Caki2 (cell line): ENCODE measurements at places on chromosomes 2 and 18.

DNA sequence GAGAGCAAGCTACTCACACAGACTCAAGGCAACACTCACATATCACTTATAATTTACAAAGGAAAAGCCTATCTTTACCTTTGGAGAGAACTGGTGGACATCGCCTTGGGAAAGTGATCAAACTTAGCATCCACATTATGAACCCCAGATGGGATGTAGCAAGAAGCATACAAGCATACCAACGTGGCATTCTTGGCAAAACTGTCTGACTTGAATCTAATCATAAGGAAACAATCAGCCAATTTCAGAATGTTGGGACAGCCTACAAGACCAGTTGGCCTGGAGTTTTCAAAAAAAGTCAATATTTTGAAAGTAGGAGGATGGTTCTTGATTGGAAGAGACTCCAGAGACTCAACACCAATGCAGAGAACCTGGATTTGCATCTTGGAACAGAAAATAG lies 79.1 kb upstream of the PMAIP1 start:
- no peak for DNase-seq

- DNase-seq, result no peak
Measured at GRCh38 chr18:8322486-8322885, 286.8 kb upstream of the RAB12 start.

- no peak for DNase-seq
Measured at GRCh38 chr18:68817584-68817983, 19.7 kb downstream of the CCDC102B start.

GRCh38 chr2:69740502-69740951 lies 1.4 kb upstream of the ANXA4 start:
- DNase-seq, result peak; percentile 86

DNA sequence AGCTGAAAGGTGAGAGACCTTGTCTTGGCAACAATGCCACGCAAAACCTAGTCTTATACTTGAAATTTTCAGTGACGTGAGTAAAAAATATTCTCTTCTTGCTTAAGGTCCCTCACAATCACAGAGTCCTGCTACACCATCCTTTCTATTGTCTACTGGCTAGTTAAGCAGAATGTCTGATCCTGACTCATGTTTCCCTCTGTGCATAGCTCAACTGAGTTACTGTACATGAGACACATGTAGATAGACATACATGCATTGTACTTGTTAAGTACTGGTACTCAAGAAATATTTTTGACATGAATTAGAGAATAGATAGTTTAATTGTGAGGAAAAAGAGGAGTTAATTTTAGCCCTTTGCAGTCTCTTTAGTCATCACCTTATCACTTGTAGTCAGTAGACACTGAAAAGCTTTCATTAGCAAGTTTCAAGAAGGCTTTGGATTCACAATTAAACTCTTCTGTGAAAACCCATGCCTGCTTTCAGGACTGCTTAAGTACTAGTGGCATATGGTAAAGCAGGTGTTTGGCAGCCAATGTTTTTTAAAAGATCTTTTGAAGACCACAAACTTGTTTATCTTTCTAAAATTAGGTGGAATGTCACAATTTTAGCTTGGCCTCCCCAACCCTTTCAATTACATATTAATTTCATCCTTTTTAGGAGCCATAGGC lies 158.7 kb upstream of the CCDC150 start:
- DNase-seq, result no peak
